ELR (cell line): ENCODE measurements at places on chromosomes 2 and 18.

DNA sequence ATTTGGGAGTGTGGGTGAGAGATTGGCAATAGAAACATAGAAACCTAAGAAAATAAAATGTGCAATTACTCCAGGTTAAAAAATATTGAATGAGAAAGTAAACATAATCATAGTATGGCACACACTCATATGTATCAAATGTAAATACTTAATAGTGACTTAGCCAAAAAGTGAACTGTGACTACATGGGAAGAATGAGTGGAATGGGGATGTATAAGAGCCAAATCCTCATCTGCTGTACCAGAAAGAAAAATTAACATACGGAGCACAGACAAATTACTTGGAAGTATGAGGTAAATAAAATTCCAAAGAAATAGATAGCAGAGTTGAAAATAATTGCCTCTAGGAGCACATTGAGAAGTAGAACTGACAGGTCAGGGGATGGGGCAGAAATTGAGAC is 4.0 kb downstream of the FLACC1 start:
- no peak for DNase-seq

GRCh38 chr18:24402209-24402785 is 4.7 kb upstream of the OSBPL1A start:
- no peak for DNase-seq

DNA sequence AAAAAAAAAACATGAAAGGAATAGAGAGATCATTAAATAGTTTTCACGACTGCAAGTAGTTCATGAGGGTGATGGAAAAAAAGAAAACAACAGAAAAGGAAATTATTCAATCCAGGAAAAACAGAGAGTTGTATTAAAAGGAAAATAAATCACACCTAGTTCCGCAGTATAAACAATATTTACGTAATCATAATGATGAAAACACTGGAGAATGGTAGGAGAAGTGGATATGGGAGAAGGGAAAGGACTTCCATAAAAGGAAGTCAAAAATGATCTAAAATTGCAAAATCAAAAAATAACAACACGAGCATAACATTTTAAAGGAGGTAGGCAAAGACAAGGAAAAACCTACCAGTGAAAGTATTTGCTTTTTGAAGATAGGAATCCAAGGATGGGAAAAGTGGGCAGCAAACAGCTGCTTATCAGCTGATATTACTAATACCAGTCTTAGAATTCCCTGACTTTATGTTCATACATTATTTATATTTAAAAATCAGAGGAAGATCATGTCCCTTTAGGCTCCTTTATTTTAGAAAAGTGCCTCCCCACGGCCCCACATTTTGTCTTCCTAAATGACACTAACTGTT is 160.8 kb downstream of the NBAS start:
- no peak for DNase-seq

GRCh38 chr2:118627156-118627555 is 220.3 kb downstream of the EN1 start:
- no peak for DNase-seq

GRCh38 chr2:60839126-60839813 is 42.1 kb upstream of the REL start:
- DNase-seq, result no peak

- DNase-seq, result no peak
These were observed 118.5 kb downstream of the RPIA start for GRCh38 chr2:88810017-88810416.

DNA sequence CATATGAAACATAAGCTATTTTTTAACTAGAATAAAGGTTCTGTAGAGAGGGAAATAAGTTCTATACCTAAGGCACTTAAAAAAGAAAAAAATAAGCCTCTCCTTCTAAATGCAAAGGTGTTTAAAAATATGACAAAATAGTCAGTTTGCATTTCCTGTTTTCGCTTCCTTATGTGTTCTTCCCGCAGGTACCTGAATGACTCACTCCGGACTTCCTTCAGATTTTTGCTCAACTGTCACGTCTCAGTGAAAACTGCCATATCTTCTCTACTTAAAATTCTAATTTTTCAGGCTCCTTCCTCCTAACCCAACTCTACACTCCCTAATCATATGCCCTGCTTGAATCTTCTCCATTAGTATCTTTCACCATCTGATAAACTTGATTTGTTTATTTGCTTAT is 1333.1 kb downstream of the LRP1B start:
- no peak for DNase-seq

DNA sequence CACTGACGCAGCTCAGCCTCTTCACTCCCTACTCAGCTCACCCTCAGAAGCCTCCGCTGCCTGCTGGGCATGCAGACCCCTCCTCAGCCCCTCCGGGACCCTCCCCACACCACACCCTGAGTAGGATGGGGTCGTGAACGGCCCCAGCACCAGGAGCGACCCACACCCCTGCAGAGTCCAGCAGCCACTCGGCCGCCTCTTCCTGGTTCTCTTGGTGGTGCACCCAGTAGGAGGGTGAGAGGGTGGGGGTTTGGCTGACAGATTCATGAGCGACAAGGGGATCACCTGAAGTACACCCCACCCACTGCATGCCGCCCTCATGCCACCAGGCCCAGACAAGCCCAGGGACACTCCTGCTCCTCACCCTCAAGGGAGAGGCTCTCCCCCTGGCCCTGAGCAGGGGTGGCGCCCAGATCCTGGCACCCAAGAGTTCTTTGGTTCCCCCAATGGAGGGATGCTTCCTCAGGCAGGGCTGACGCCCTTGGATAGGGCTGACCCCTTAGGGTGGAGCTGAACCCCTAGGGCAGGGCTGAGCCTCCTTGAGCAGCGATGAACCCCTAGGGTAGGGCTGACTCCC is 76.6 kb upstream of the GPC1 start:
- DNase-seq, result no peak

DNA sequence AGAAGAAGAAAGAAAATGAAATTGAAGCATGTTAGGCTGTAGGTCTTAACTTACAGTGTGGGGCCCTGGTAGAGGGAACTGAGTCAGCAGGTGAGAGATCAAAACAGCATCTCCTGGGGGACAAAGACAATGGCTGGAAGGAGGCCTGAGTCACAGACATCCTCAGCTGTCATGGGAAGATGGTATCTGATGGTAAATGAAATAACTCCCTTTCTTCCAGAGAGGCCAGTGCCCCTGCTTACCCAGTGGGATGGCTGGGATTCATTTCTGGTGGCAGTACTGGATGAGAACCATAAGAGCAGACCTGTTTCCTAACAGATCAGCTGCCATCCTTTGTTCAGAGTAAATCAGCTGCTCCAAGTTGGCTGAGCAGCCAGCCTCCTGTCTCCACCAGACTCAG is 251.3 kb upstream of the EPAS1 start:
- peak; percentile 26 for DNase-seq

- DNase-seq, result no peak
These were observed 112.5 kb downstream of the MREG start for GRCh38 chr2:215900843-215901242.

- no peak for DNase-seq
These were observed 845.9 kb downstream of the ERBB4 start for GRCh38 chr2:211692689-211693088.

GRCh38 chr2:107719141-107719540 is 107.6 kb upstream of the RGPD4 start:
- peak; percentile 33 for DNase-seq

DNA sequence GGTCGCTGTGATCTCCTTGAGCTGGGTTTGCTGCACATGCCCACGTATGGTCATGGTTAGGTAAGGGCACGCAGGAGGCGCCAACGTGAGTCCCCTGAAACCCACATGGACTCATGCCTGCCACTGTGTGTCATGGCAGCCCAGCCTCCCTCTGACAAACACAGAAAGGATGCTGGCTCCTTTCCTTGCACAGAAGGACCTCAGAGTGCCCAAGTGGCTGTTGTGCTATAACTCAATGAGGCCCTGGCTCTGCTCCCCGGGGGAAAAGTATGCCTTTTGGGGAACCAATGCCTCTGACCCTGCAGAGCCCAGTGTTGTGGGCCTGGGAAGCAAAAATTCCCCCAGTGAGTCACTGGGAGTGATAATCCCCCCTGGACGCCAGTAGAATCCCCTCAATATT is 233.9 kb downstream of the VAPA start:
- no peak for DNase-seq

DNA sequence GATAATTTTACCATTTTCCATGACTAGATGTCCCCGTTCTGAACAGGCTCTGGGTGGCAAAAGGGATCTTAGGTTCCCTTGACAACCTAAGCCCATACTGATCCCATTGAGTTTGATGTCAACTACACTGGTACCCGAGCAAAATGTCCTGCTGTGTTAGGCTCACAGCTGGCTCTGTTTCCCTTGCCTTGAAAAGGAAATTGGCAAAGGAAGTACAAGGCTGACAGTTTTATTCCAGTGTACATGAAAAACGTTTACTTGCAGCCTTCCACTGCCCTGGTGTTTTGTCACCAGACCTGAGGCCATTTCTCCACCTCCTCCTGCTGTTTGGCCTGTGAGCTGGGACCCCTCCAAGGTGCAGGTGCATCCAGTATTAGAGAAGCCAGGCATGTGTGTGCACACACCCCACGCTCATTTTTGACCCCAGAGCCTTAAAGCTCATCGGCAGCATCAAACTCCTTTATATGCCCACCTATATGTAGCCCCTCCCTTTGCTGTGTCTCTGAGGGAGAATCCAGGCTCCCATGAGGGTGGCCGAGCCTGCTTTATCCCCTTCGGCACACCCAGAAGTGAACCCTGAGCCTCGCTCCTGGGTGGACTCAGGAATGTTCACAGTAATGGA is 171.3 kb downstream of the NDUFA10 start:
- no peak for DNase-seq

- no peak for DNase-seq
These were observed 344.4 kb upstream of the SALL3 start for GRCh38 chr18:78635093-78635800.

DNA sequence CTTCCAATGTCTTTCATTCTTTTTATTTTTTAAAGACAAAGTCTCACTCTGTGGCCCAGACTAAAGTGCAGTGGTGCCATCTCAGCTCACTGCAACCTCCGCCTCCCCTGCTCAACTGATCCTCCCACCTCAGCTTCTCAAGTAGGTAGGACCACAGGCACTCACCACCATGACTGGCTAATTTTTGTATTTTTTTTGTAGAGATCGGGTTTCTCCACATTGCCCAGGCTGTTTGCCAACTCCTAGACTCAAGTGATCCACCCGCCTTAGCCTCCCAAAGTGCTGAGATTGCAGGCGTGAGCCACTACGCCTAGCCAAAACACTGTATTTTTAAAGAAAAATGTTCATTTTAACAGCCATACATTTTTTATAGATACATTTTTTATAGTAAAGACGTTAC is 12.7 kb downstream of the GCKR start:
- no peak for DNase-seq

- no peak for DNase-seq
These were observed 82.9 kb downstream of the DYSF start for GRCh38 chr2:71536226-71536671.

DNA sequence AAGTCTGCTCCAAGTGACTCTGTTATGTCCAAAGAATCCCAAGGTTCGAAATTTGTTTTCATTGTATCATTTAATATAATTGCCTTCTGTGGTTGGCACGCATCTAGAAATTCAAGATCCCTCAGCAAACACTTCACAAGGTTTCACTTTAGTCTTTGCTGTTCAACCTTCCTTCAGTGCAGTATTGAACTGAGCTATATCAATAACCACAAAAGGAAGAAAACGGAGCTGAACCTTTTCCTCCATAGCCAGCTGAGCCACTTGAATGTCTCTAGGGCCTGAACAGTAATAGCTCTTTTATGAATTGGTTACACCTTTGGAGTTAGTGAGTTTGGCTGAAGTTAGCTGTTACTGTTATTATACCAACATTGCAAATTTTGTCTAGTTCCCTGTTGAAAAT is 357.7 kb upstream of the HNRNPA3 start:
- DNase-seq, result no peak

DNA sequence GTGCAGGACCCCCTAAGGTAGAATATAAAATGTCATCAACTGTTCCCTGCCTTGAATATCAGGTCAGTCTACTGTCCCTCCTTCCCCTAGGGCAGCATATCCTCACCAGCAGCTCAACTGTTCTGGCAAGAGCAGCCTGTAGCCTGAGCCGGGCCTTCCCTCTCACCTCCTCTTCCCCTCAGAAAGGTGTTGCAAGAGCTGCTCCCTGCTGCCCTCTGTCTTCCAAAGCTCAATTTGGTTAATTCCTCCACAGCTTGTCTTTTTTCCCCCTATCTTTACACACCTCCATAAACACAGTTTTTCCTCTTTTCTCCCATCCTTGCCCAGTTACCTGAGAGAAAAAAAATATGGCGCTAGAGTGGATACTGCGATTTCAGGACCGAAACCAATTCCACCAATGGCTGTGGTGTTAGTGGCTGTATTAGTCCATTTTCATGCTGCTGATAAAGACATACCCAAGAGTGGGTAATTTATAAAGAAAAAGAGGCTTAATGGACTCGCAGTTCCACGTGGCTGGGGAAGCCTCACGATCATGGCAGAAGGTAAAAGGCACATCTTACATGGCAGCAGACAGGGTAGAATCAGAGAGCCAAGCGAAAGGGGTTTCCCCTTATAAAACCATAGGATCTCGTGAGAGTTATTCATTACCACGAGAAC is 184.7 kb downstream of the MREG start:
- peak; percentile 79 for DNase-seq

DNA sequence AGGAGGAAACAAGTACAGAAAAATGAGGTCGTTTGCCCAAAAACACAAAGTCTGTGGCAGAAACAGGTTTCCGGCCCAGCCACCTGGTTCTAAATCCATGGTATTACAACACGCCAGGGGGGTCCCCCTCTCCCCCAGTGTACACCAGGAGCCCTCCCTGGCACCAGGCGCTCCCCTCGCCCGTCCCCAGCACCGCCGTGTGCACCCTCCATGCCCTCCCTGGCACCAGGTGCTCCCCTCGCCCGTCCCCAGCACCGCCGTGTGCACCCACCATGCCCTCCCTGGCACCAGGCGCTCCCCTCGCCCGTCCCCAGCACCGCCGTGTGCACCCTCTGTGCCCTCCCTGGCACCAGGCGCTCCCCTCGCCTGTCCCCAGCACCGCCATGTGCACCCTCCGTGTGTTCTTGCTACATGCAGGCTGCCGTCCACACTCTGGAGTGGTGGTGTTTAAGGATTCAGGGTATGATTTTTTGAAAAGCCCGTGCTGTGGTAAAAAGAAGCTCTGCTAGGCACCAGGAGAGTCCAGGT is 59.8 kb upstream of the NFATC1 start:
- no peak for DNase-seq

DNA sequence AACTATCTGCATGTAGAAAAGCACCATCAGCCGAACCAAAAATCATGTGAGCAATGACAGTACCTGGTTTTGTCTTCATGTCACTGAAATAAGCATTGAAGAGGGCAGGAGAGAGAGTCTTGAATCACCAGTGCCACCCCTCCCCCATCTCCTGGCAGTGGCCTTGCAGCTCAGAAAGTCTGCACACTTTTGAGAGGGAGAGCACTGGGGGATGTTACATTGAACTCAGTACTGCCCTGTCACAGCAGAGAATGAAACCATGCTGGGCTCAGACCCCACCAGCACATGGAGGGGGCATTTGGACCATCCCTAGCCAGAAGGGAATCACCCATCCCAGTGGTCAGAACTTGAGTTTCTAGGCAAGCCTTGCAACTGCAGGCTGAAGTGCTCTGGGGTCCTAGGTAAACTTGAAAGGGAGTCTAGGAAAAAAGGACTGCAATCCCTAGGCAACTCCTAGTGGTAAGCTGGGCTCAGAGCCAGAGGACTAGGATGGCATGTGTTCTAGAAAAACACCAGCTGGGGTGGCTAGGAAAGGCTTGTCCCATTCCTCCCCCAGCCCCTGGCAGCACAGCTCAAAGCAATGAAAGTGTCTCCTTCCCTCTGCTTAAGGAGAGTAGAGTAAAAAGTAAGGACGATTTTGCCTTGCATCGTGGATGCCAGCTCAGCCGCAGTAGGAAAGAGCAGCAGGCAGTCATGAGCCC is 259.9 kb upstream of the MYT1L start:
- DNase-seq, result no peak
